GM23338 (cell line): ENCODE measurements at places on chromosomes 2 and 18. TPM values are rescaled to one million over a fixed set of nuclear protein-coding genes. Genes with fewer than 3 reads are reported as not detected.
A peak's percentile ranks its signal among the peaks of the same experiment; 100 is the strongest.

The HJURP gene
- total RNA-seq, result 49.2 and 54.8 TPM in 2 replicates

DNA sequence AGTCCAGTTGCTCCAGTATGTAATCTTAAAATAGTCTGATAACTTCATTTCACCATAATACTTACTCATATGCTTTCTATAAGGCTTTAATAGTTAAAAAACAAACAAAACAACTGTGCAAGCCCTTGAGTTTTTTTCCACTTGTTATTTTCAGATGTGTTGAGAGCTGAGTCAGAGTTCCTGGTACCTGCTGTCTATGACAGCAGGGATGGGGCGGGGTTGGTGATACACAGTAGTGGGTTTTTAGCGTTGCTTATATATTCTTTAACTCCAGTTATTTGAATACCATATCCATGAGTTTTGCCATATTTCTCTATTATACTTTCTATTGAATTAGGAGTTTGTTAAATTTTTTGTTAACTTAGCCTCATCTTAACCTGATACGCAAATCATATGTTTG, 5.0 kb downstream of the NAPG start:
- no peak for DNase-seq

- no peak for DNase-seq
Measured at GRCh38 chr2:39902103-39902502, 123.0 kb upstream of the THUMPD2 start.

The IGFBP2 gene
- 309 and 364 TPM in 2 replicates for total RNA-seq

DNA sequence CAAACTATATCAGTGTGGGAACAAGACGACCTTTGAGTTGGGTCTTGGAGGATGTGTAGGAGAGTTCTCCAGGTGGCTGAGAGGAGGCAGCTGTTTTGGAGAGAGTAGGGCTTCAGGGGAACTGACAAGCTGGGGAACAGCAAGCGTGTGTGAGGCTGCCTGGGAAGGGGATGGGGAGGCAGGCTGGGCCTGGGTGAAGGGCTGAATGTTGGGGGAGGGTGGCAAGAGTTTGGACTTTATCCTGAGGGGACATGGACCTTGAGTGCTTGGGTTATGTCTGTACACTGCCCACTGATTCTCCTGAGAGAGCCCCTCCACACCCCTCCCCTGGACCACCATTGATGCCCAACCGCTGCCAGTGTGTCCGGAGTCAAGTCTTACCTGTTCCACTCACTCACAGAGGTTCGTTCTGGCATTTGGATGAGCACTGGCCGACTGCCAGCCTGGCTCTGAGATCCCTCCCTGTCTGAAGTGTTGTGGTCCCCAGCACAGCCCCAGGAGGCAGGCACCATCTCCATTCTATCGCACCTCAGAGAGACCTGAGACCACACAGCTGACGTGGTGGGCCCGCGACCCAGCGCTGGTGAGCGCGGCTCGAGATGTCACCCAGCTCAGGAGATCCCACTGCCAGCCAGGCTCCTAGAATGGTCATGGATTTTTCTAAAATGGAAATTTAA, 59.5 kb downstream of the DCDC2C start:
- DNase-seq, result no peak

- DNase-seq, result peak; percentile 52
Measured at GRCh38 chr2:24359129-24360049, 947 bp downstream of the ITSN2 start.

DNA sequence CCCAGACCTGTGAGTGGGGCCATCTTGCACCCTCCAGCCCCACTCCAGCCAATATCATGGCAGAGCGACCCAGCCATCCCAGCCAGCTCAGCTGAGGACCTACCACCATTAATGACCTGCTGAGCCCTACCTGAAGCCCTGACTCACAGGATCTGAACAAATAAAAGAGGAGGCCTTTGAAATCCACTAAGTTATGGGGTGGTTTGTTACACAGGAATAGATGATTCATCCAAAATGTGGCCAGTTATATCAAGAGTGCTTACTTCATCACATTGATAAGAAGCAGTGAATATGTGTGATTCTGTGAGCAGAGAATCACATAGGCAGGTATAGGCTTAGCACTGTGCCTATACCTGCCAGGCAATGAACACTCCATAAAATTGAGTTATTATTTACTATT, 34.7 kb upstream of the FAM124B start:
- DNase-seq, result no peak

- no peak for DNase-seq
Measured at GRCh38 chr18:12310762-12311161, 2.7 kb downstream of the TUBB6 start.

DNA sequence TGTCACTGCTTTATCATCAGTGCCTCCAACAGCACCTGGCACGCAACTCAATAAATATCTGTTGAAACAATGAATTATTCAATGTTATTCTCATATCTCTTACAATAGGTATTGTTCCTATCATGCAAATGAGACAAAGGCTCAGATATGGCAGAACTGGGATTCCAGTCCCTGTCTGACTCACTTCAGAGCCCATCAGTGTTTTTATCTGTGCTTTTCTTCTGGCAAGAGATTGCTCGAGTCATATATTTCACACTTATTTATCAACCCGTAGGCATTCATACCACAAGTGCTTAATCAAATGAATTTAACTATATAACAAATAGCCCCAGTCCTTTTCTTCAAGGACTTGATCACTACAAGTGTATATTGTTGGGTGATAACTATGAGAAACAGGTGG, 76.4 kb upstream of the TSPYL6 start:
- no peak for DNase-seq

DNA sequence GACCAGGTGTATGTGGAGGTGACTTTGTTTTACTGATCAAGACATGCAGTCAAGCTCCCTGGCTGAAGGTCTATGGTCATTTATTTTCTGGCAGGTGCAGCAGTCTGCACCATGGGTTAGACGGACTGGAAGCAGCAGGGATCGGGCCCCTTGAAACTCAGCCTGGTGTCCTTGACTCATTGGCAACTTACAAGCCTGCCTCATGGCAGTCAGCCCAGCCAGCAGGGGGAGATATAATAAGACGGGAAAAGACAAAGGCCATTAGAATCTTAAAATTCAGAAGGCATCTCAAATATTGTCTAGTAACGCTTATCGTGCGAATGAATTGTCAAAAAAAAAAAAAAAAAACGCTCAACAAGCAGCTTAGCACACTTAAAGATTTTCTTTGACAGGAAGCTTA, 308.2 kb downstream of the EN1 start:
- peak; percentile 78 for DNase-seq

DNA sequence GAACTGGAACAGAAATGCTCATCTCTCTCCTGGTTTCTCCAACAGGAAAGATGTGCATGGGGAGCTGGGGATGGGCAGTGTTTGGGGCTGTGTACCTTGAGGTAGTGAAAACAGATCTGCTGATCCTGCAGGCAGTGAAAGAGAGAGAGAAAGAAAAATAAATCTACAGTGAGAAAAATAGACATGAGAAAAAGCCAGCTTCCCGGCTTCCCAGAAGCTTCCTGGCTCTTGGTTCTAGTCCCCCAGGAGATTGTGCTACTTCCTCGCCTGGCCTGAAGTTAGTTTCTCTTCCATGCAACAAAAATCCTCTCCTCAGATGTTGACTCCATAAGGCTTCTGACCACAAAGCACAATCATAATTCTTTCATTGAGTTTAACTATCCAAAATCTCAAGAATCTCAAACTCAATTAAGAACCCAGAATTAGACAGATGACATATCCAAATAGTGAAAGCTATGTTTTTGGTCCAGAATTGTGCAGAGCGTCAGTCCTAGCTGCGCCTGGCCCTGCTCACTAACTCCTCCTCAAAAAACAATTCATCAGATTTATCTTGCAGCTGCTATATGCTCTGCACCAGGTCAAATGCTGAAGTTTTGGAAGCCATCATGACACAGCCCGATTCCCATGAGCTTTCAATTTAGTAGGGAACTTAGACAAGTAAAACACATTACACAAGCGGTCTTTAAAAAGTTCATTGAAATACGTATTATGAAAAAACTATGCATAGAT, 20.1 kb upstream of the NAB1 start:
- DNase-seq, result no peak

GRCh38 chr2:83990636-83991035, 468.4 kb downstream of the SUCLG1 start:
- no peak for DNase-seq

- no peak for DNase-seq
Measured at GRCh38 chr2:10934979-10935350, 23.2 kb downstream of the KCNF1 start.

DNA sequence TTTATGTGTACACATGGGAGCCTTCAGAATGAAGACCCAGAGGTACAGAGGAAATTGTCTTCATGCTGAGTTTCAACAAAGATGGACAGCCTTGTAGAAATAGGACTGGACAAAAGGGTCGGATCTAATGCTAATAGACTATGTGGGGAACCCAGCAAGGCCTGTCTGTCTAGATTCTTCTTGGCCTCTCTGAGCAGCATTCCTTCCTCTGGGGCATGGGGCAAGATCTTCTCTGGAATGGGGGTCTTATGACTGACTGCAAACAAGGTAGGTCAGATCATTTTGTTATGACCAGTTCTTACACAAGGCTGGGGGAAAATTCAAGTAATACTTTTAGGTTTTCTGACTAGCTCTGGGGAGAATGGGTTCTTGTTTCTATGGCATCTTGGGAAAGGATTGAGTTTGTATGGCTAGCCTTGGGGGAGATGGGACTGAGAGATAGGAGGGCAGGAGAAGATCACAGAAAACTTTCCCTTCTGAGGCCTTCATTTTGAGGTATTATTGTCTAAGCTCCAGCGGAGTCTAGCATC, 14.3 kb downstream of the SPATA3 start:
- no peak for DNase-seq

The MMADHC gene
- 135 and 147 TPM in 2 replicates for total RNA-seq

DNA sequence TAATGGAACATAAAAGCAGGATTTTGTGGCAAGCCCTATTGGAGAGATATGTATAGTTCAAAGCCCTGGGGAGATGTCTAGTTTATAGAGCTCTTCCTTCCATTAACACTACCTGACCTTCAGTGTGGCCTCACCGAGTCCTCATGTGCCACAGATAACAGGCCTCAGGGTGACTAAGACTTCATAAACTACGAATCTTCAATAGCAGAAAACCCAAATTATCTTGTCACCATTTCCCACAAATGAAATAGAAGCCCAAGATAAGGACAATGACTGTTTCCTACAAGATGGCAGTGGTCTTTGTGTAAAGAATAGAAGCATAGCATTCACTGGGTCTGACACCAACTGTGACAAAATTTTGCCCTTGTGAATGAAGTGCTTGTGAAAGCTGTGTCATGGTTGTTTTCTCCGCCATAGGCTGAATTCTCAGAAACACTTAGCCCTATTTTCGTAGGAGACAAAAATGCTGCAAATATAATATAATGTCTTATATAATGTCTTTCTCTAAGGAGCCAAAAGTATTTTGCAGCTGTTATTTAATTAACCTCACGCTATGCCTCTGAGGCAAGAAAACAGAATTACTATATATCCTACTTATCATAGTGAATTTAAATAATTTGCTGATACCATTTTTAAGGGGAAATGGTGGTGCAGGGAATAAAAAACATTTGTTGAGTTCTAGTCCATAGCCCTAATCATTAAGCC, 136.7 kb upstream of the CWC22 start:
- DNase-seq, result no peak

GRCh38 chr2:216192931-216193330, 83.8 kb downstream of the XRCC5 start:
- no peak for DNase-seq

The RAB11FIP5 gene
- total RNA-seq, result 15.7 and 16.6 TPM in 2 replicates

The LAMA1 gene
- total RNA-seq, result 47.6 and 52.3 TPM in 2 replicates

The USP40 gene
- 11.7 and 13.5 TPM in 2 replicates for total RNA-seq

GRCh38 chr2:49192036-49192435, 37.7 kb upstream of the FSHR start:
- no peak for DNase-seq

DNA sequence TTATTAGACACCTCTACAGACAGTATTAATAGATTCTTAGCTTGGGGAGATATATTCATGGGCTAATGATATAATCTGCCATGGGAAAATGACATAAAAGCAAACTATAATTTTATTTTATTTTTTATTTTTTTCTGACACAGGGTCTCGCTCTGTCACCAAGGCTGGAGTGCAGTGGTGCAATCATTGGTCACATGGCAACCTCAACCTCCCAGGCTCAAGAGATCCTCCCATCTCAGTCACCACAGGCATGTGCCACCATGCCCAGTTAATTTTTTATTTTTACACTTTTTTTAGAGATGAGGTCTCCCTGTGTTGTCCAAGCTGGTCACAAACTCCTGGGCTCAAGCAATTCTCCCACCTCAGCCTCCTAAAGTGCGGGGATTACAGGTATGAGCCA, 39.3 kb downstream of the RTN4 start:
- no peak for DNase-seq

- peak; percentile 69 for DNase-seq
Measured at GRCh38 chr2:237691029-237691907, 63.9 kb downstream of the LRRFIP1 start.

DNA sequence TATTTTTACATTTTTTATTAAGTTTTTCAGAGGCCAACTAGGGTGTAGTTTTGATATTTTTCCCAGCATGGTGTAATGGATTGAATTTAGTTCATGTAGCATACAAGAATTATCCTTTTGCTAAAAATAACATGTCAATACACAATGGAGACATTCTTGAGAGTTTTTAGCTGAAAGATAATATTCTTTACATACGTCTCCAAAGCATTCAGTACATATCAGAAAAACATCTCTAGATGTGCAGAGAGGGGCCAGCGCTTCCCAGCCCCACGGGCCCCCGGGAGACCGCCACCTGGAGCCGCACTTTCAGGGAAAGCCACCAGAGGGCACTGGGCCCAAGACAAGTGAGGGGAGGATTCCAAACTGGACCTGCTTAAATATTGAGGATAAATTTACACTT, 499.4 kb downstream of the GALR1 start:
- peak; percentile 62 for DNase-seq

- peak; percentile 85 for DNase-seq
Measured at GRCh38 chr18:37270038-37270665, 295.4 kb downstream of the CELF4 start.

- no peak for DNase-seq
Measured at GRCh38 chr18:41482501-41482900, 472.5 kb upstream of the PIK3C3 start.

GRCh38 chr2:101200676-101201075, 49.5 kb upstream of the TBC1D8 start:
- DNase-seq, result no peak

- DNase-seq, result no peak
Measured at GRCh38 chr2:98201576-98201975, 114.6 kb downstream of the VWA3B start.

The UGT1A10 gene
- total RNA-seq, result 0.23 TPM in 1 of 2 replicates, not detected in the other

GRCh38 chr18:58223717-58224424, 179.8 kb downstream of the NEDD4L start:
- DNase-seq, result no peak

DNA sequence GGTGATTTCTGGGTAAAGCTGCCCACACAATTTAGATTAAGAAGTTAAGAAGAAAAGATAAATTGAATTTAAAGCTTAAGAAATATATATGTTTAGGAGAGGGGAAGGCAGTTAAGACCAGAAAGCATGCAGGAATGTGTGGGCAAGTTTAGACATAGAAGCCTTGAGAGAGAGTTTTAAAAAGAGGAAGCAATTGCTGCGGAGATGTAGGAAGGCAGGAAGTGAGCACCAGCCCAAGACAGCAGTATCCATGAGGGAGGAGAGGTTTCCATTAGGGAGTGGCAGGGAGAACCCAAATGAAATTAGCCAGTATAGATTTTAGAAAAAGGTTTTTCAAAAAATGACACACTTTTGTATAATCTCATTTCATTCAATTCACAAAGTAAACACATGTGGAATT, 24.3 kb downstream of the DSC2 start:
- DNase-seq, result peak; percentile 13
